Ascending aorta (tissue), 2 donors: ENCODE measurements at places on chromosomes 16 and 17. TPM values are rescaled to one million over a fixed set of nuclear protein-coding genes. Genes with fewer than 3 reads are reported as not detected.

DNA sequence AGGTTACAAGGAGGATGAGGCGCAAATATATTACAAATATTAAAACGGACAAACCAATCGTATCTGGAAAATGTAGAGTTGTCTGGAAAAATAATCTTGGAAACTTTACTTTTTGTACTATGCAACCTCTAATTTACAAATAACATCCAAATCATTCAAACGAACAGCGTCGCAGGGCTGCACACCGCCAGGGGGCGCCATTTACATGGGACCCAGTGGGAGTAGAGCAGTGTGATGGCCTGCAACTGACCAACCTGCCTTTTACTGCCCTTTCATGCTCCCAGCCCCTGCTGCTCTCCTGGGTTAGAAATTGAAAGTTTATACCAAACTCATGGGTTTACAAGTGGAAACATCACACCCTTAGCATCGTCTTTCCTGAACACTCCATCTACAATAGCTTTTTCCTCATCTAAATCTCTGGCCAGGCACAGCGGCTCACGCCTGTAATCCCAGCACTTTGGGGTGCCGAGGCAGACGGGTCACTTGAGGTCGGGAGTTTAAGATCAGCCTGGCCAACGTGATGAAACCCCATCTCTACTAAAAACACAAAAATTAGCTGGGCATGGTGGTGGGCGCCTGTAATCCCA is 10.0 kb downstream of the PITPNC1 start:
- no peak for DNase-seq

GRCh38 chr16:68749432-68749831 is 12.3 kb downstream of the CDH1 start:
- DNase-seq: no peak

DNA sequence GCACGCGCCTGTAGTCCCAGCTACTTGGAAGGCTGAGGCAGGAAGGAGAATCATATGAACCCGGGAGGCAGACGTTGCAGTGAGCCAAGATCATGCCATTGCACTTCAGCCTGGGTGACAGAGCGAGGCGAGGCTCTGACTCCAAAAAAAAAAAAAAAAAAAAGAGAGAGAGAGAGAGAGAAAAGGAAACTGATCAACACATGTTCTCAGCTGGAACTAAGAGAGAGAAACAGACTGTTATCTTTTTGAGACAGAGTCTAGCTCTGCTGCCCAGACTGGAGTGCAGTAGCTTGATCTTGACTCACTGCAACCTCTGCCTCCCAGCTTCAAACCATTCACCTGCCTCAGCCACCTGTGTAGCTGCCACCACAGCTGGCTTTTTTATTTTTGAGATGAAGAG is 60.4 kb downstream of the STH start:
- DNase-seq: no peak

DNA sequence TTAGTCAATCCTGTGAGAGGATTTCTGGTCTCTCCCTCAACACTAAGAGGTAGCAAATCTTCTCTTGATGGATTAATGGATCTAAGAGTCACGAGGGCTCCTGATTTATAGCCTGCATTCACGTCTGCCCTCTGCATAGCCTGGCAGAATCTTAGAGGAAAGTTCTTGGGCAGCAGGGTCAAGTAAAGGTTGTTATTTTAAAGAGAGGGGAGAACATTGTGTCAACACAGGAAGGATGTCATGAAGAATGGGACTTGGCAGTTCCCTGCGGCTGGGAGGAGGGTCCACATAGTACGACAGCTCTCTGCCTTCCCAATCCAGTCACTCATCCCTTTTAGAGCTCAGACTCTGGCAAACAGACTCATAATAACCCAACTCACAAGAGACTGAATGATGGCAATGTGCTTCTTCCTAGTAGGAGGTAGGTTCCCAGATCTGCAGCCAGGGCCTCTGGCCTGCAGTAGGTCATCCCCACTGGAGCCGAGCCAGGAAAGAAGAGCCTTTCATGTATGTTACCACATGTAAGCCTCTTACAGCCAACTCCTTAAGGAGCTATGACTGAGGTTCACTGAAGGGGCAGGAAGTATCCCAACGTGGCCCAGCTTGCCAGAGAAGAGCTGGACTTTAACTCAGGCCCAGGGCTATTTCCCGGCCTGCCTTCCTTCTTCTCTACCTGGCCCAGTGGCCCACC is 25.4 kb upstream of the RPTOR start:
- DNase-seq: no peak

DNA sequence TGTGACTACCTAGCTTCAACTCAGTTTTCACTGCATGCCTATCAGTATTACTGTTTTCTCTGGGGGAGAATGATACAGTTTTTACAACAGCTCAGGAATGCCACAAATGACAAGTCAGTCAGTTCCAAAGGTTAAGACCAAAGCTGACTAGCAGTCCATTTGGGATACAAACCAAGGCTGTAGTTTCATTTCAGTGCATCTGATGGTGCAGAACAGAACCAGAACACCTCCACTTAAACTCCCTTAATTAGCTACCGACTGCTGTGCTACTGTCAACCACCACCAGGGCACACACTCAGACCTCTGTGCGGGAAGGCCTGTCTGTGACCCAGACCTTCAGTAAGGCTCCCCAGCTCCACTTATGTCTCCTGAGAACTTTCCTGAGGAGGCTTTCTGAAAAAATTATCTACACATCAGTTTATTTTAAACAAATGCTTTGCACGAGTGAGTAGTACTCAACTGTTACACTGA is 20.4 kb downstream of the NFE2L1 start:
- no peak for DNase-seq

Gene MAP2K6
- 6.7 TPM for total RNA-seq

DNA sequence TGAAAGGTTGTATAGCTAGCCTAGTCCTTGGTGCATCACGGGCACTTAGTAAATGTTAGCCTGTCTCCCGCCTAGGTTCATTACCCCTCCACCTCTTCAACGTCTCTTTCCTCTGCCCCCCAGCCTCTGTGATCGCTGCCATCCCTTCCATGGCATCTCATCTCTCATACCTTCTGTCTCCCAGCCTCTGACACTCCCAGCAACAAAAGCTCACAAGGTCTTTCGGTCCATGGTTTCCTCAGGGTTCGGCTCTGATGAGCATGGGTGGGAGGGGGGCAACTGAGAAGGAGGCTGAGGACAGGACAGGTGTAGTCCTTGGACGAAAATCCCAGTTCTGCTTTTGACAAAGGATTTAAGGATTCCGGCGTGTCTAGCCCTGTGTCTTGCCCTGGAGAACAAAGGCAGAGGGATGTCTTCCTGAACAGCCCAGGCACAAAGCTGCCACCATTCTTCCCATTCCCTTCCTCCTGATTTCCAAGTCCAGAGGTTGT is 16.7 kb downstream of the CCR7 start:
- no peak for DNase-seq
